ENCODE measurements at places on chromosomes 11 and 22. TPM values are rescaled to one million over a fixed set of nuclear protein-coding genes. Genes with fewer than 3 reads are reported as not detected.
A peak's percentile ranks its signal among the peaks of the same experiment; 100 is the strongest.

TMEM126A gene
- total RNA-seq, result 47.7 TPM

- no peaks in the 10 kb centered on the region for H3K36me3 ChIP-seq
- DNase-seq, result no peak
- no peak overlapping the region for H3K4me3 ChIP-seq
These were observed 5.3 kb upstream of the HORMAD2 start for GRCh38 chr22:30074994-30075393.

MMP1 gene
- not detected for total RNA-seq

DNA sequence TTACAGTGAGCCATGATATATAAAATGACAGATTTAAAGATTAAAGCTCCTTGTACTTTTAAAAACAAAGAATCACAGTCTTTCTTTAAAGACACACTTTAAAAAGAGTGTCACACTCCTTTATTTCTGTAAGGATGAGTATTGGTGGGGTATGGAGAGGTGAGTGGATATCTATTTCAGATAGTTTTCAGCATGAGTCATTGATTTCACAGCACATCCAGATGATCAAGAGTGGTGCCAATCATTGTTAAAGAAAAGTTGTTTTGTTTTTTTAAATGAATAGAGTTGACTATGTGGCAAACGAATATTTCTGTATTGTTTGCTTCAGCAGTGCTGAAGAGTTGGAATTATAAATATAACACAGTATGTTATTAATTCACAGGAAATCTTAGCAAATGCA lies 52.5 kb downstream of the FAR1 start:
- no peak for DNase-seq
- peaks cover 35% of the 10 kb centered on the region for H3K36me3 ChIP-seq

DNA sequence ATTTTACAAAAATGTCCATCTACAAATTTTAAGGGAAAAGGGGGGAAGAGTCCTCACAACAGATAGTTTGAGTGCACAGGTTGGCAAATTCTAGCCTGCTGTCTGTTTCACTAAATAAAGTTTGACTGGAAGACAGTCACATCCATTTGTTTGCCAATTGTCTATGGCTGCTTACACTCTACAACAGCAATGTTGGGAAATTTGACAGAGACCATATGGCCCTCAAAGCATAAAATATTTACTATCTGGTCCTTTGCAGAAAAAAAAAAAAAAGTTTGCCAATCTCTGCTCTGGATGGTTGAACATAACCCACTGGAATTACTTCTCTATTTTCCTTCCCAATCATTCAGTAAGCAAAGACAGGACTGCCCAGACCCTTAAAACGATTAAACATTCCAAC lies 88.2 kb downstream of the FCHSD2 start:
- DNase-seq, result no peak
- H3K27ac ChIP-seq, result no peak overlapping the region
- H3K4me1 ChIP-seq, result peaks cover 9% of the 10 kb centered on the region
- H3K4me3 ChIP-seq, result no peak overlapping the region
- H3K36me3 ChIP-seq, result peaks cover 2% of the 10 kb centered on the region

DNA sequence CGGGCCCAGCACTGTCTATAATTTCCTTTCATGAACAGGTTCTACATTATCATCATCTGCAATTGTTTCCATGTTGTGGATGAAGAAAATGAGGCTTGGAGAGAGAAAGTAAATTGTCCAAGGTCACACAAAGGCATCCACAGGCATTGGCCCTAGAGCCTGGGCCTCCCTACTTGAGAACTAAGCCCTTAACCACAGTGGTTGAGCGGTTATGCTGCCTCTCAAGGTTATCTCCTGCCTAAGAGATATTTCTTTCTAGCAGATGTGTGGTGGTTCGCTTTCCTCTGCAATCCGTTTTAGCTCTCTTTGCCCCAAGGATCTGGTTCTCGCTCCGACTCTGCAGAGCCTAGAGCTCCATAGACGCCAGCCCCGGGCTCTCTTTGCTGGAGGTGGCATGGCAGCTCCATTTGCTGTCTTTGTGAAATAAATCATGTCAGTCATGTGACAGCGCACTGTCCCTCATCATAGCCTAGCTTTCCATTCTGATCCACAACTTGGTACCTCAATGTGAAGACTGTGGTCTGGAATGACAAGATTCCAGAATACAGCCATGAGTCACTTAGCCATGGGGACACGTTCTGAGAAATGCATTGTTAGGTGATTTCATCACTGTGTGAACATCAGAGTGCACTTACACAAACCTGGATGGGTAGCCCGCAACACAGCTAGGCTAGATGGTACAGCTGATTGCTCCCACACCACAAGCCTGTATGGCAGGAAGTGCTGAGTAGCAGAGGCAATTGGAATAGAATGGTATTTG lies 27.2 kb downstream of the RPS6KA4 start:
- H3K27me3 ChIP-seq, result peaks cover 11% of the 10 kb centered on the region
- no peak overlapping the region for H3K4me3 ChIP-seq
- DNase-seq, result no peak
- H3K36me3 ChIP-seq, result peaks cover 3% of the 10 kb centered on the region
- H3K4me1 ChIP-seq, result peaks cover 17% of the 10 kb centered on the region

DNA sequence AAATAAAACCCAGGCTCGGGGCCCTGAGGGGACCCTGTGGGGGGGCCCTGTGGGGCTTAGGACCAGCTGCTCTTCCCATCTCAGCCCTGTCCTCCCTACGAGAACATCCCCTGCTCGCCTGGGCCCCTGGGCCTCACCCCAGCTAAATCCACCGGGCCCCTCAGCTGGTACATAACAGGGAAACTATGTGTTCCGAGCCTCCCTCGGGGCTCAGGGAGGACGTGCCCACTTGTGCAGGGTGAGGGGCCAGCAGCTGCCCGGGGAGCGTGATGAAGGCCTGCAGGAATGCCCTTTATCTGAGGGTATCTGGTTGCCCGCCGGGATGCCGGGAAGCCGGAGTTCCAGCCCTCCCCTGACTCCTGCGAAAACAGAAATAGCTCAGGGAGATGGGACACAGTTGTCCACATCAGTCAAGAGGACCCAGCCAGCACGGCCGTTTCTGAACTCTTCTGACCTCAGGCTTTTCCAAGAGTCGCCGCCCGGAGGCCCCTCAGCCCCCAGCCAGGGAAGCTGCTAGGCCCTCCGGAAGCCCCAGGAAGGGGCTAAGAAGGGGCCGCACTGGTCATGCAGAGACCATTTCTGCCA lies 20.6 kb downstream of the MRPL23 start:
- H3K27ac ChIP-seq, result no peak overlapping the region
- no peak for DNase-seq
- no peaks in the 10 kb centered on the region for H3K36me3 ChIP-seq
- H3K27me3 ChIP-seq, result no peaks in the 10 kb centered on the region
- H3K4me1 ChIP-seq, result no peaks in the 10 kb centered on the region

GRCh38 chr22:33325232-33326004 lies 267.2 kb upstream of the SYN3 start:
- no peak overlapping the region for H3K27ac ChIP-seq
- H3K27me3 ChIP-seq, result peaks cover 2% of the 10 kb centered on the region
- H3K4me1 ChIP-seq, result no peaks in the 10 kb centered on the region
- H3K36me3 ChIP-seq, result no peaks in the 10 kb centered on the region

- no peaks in the 10 kb centered on the region for H3K27me3 ChIP-seq
- peaks cover 8% of the 10 kb centered on the region for H3K36me3 ChIP-seq
- H3K27ac ChIP-seq, result no peak overlapping the region
- peaks cover 12% of the 10 kb centered on the region for H3K4me1 ChIP-seq
These were observed 10.9 kb downstream of the ZNF74 start for GRCh38 chr22:20404881-20405280.

DNA sequence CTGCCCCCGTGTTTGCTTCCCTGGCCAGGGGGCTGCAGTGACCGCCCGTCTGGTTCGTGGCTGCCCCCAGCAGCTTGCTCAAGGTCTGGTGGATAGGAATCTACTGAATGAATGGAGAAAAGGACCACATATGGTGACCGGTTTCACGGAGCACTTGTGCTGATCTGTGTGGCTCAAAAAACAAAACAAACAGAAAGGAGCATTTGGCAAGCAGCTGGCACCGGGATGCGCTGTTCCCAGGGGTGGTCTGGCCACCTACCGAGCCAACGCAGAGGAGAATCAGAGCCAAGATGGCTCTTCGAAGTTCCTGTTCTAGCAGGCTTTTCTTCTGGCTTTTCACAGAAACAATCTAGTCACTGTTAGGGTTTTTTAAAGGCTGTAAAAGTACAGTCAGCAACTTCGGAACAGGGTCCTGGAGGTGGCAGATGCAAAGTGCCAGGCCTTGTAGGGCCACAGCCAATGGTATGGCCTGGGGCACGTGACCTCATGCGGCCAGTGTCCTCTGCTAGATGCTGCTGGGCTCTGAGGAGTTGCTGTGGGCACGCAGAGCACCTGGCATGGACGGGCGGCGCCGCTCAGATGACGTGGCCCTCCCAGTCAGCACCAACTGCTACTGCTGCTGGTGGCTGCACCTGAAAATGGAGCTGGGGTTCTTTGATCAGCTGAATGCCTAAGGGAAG lies 27.3 kb upstream of the PACSIN2 start:
- no peaks in the 10 kb centered on the region for H3K4me1 ChIP-seq
- no peak overlapping the region for H3K27ac ChIP-seq
- no peak overlapping the region for H3K4me3 ChIP-seq
- H3K27me3 ChIP-seq, result no peaks in the 10 kb centered on the region

ADORA2A gene
- total RNA-seq, result 27.7 TPM

CALCA gene
- total RNA-seq, result not detected

DNA sequence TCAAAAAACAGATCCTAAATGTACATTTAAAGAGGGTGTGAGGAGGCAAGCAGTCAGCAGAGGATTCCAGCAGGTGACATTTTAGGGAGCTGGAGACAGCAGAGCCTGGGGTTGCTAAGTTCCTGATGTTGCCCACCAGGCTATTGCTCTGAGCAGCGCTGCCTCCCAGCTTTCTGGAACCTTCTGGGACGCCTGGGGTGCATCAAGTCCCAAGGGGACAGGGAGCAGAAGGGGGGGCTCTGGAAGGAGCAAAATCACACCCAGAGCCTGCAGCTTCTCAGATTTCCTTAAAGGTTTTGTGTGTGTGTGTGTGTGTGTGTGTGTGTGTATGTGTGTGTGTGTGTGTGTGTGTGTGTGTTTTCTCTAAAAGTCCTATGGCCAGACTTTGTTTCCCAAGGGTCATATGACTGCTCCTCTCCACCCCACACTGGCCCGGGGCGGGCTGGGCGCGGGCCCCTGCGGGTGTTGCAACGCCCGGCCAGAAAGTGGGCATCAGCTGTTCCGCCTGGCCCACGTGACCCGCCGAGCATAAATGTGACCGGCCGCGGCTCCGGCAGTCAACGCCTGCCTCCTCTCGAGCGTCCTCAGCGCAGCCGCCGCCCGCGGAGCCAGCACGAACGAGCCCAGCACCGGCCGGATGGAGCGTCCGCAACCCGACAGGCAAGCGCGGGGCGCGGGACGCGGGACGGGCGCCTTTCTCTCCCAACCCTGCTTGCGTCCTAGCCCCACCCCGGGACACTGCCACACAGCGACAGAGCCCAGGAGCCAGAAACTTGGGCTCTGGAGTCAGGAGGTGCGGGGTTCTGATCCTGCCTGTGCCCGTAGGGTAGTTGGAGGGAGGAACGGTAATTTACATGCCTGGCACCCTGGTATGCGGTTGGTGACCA lies at the start of gene HMOX1:
TSS of gene HMOX1 (plus strand) at position 560 of the 887 bp plus-strand sequence. CDS start at position 638, 78 bp downstream.
- peaks cover 28% of the 10 kb centered on the region for H3K27me3 ChIP-seq
- peaks cover 1% of the 10 kb centered on the region for H3K36me3 ChIP-seq
- peak; percentile 47 for DNase-seq
- H3K4me1 ChIP-seq, result peaks cover 21% of the 10 kb centered on the region
- peak within 1 kb of the TSS; percentile 58 for H3K4me3 ChIP-seq

DNA sequence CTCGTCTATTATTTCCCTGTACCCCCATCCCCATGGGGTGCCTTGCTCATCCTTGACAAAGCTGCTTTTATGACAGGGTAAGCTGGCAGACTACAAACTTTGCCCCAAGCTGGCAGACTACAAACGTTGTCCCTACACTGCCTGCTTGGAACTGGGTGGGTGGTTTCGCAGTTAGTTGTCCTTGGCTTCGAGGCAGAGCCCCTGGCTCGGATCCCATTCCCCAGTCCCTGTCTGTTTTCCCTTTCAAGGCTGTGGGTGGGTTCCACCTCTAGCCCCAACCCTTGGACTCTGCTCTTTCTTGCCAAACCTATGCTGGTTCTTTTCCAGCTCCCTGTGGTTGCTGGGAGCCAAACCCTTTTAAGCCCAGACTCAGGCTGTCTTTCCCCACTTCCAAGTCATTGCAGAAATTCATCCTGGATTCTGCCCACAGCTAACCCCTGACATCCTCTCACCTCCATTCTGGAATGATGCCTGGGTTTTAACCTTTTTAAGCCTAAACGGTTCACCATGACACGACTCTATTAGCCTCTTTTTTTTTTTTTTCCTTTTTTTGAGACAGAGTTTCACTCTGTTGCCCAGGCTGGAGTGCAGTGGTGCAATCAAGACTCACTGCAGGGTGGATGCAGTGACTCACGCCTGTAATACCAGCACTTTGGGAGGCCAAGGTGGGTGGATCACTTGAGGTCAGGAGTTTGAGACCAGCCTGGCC lies 9.2 kb upstream of the RBM14 start:
- H3K4me1 ChIP-seq, result peaks cover 14% of the 10 kb centered on the region
- H3K27ac ChIP-seq, result no peak overlapping the region
- no peak overlapping the region for H3K4me3 ChIP-seq
- H3K36me3 ChIP-seq, result peaks cover 9% of the 10 kb centered on the region
- no peak for DNase-seq
- no peaks in the 10 kb centered on the region for H3K27me3 ChIP-seq

DNA sequence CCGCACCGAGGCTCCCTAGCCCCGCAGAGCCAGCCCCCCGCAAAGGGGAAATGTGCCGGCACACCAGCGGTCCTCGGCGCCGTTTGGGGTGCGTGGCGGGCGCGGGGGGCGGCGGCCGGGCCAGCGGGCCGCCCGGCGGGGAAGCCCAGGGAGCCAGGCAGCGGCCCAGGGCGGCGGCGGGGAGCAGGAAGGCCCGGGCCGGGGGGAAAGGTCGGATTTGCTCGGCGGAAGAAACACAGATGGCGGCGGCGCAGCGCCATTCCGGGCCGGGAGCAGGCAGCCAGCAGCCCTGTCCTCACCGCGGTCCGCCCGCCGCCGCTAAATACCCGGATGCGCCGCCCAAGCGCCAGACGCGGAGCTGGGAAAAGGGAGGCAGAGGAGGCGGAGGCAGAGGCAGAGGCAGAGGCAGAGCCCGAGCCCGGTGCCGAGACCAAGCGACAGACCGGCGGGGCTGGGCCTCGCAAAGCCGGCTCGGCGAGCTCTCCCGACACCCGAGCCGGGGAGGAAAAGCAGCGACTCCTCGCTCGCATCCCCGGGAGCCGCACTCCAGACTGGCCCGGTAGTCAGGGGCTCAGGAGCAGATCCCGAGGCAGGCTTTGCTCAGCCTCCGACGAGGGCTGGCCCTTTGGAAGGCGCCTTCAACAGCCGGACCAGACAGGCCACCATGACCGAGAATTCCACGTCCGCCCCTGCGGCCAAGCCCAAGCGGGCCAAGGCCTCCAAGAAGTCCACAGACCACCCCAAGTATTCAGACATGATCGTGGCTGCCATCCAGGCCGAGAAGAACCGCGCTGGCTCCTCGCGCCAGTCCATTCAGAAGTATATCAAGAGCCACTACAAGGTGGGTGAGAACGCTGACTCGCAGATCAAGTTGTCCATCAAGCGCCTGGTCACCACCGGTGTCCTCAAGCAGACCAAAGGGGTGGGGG lies 2.6 kb upstream of the GCAT start:
- peak; percentile 79 for DNase-seq
- peak overlapping the region; percentile 82 for H3K4me3 ChIP-seq
- peaks cover 16% of the 10 kb centered on the region for H3K27me3 ChIP-seq
- peak overlapping the region; percentile 61 for H3K27ac ChIP-seq
